ENCODE measurements at places on chromosomes 3 and 15. TPM values are rescaled to one million over a fixed set of nuclear protein-coding genes. Genes with fewer than 3 reads are reported as not detected.

- no peak for DNase-seq
Observed at GRCh38 chr3:170470063-170471016, 51.7 kb downstream of the CLDN11 start.

DNA sequence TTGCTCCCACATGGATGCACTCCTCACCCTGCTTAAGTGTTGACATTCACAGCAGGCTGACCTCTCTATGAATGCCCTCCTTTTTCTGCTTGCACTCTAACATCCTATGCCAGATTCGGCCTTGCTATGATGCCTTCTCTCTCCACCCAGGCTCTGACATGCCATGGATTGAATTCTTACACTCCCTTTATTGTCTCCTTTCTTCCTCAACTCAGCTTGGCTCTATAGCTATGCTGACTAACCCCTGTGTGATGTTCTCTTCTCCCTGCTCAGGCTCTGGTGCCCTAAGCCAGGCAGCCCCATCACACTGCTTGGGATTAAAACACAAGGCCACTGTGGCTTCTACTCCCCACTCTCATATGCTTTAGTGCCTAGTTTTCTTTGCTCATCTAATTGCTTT is 563.7 kb downstream of the NSUN3 start:
- DNase-seq: no peak

DNA sequence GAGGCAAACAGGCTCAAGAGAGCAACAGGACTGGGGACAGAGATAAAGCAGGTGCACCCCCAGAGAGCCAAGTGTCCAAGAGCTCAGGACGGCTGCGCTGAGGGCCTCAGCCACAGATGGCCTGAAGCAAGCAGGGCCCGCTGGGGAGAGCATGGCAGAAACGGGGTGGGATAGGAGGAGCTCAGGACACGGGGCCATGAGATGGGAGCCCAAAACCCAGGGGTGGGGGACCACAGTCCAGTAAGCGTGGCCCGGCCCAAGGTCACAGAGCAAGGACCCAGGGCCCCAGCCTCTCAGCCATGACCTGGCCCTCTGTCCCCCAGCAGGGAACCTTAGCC is 9.5 kb downstream of the DUSP7 start:
- DNase-seq: no peak

DNA sequence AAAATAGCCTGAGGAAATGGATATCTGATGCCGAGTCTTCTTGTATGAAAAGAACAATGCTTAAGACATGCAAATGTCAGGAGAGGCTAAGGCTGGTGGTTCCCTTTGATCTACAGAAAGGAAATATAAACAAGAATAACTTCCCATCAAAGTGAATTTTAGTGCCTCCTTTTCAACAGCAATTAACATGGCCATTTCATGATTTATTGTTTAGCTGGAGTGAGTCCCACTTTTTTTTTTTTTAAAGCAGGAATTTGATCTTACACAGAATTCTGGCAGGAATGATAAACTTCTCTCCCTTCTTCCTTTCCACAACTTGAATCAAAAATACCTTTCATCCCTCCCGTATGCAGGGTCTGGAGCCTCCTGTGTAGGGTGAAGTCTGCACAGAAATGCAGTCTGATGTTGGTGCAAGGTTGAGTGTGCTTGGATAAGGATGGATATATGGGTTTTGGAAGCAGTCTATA is 287.0 kb downstream of the MEX3B start:
- DNase-seq: no peak

- peak; percentile 86 for DNase-seq
Observed at GRCh38 chr3:48548729-48549705, 7.6 kb downstream of the PFKFB4 start.

DNA sequence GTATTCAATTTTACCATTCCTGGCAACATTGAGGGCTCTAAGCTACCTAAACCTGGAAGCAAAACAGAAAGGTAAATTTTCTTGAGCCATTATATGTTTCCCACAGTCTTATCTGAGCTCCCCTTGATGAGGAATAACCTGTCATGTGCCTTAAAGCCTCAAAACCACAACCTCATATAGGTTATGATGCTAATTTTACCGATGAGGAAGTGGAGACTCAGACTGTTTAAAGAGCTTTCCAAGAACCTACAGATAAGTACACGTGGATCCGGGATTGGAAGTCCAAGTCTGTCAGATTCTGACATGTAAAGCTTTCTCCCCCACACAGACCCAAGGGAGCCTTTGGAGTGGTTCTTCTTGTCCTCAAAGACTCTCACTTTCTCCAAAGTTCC is 140.5 kb downstream of the SEMA6D start:
- DNase-seq: no peak

DNA sequence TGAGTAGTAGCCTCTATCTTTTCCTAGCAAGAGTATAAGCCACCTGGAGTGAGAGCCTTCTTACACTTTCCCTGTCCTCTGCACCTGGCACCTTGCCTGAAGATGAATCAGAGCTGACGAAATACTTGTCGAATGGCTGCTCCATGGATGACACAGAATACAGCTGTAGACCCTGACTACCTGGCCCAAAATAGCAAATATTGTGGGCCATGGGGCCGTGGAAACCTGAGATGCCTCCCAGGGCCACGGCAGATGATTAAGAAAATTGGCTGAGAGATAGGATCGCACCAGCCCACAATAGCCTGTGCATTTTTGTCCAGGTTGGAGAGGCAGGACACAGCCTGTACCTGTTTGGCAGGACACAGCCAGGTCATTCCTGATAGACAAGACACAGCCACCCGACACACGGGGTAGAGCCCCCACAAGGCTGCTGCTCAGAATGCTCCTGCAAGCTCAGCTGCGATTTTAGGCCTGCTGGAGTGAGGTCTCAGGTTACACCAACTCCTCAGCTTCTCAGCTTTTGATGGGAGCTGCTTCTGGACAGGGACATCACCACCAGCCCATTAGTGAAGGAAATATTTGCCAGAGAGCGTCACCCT is 22.9 kb upstream of the TPM1 start:
- no peak for DNase-seq

The SLC6A1 gene
- not detected for total RNA-seq
